Activated CD8-positive, alpha-beta memory T cell treated with anti-CD3 and anti-CD28 coated beads for 48 hours (primary cell): ENCODE measurements at places on chromosomes 7 and 10.

DNA sequence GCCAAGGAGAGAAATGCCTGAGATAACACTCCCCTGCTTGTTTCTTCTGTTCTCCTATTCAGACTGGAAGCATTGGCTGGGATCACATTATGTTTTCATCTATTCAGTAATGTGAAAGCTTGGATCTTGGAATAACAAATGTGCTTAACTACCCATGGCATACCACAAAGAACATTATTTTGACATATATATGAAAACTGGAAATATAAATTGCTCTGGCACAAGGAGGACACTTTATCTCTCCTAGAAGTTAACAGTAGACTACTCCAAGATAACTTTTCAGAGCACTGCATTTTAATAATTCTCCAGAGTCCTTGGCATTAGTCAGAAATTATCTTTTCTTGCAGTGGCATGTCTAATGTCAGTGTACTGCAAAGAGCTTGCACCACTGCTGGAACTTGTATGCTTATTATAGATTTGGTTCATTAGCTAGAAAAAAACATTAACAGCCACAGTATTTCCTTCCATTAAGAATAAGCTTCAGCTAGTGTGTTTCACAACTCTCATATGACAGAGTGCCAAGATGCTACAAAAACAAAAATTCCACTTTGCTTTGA, 169.3 kb upstream of the LRRN3 start:
- DNase-seq, result no peak

DNA sequence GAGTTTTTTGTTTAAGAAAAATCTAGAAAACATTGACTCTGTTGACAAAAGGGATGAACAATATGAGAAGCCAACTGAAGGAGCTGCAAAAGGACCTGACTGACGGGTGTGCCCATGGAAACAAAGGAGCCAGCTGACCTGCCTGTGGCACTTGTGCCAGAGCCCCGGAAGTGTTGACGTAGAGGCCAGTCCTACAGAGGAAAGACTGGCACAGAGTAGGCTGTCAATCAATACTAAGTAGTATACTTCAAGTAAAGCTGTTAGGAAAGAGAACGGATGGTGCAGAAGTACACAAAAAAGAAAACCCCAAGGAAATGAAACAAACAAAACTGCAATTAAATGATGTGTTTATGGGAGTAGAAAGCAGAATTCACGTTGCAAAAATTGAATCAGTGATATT, 19.0 kb upstream of the ABI1 start:
- DNase-seq, result no peak

DNA sequence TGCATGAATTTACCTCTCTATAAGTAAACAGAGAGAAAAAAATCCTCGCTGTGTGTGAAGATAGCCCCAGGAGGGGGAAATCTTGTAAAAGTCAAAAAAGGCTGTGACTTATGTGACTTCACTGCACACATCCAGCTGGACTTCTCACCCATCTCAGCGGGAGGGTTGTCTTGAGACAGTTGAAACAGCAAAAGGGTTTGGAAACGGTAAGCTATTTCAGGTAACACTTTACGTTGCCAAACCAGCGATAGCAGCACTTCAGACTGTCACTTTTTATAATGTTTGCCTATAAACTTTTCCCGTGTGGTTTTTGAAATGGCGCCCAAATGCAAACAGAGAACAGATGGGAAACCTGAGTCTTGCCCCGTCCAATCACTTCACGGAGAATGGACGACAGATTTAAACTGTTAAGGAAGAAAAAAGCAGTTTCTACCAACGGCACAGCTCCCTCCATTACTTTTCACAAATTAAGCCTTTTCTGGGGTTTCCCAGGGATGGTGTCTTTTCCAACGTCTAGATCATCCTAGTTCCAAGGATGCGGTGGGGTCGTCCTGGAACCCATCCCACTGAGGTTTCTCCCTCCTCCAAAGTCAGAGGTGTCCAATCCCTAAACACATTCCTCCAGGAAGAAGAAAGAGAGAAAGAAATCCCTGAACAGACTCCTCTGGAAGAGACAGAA, 25.2 kb downstream of the FGFR2 start:
- DNase-seq, result no peak

DNA sequence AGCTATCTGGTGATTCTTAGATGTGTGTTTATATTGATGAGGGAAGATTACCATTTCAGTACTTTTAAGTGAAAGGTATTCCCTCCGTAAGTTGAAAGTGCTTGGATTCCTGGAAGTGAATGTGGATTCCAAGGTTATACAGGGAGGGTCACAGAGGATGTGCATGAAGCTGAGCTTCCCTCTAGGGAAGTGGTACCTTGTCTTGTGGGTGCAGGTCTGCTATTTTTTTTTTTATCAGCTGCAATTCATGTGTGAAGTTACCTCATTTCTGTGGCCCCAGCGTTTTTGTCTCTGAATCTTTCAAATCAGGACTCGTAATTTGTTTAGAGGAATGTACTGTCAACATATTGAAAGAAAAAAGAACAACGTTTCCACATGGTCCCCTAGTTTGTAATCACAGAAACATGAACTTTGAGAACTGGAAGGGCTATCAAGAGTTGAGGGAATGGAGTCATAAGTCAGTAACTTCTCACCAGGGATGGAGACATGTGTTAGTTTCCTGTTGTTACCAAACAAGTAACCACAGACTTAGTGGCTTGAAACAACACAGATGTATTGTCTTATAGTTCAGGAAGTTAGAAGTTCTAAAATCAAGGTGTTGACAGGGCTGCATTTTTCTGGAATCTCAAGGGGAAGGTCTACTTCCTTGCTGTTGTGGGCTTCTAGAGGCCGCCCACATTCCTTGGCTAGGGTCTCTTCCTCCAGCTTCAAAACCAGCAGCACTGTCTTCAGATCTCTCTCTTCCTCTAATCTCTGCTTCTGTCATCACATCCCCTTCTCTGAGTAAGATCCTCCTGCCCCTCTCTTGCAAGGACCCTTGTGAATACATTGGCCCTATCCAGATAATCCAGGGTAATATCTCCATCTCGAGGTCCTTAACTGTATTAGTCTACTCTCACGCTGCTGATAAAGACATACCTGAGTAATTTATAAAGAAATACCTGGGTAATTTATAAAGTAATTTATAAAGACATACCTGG, 64.4 kb downstream of the RAB18 start:
- no peak for DNase-seq

DNA sequence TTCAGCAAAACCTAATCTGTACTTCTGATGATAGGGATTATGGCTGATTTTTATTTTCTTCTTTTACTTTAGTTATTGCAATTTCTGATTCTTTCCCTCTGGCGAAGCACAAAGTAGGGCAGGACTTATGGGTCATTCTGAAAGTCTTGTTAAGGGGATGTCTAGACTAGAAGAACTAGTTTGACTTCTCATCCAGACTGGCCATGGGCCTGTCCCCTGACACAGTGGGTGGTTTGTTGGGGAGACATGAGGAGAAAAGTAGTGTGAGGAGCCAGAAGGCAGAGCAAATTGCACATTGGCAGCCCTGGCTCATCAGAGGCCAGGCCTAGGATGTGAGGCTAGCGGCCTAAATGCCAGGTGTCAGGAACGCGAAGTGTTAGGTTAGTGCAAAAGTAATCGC, 152.8 kb downstream of the RTKN2 start:
- DNase-seq, result no peak

GRCh38 chr7:75957021-75957736, 37.2 kb downstream of the TMEM120A start:
- DNase-seq, result no peak

GRCh38 chr10:77537071-77537470, 100.5 kb downstream of the KCNMA1 start:
- no peak for DNase-seq

DNA sequence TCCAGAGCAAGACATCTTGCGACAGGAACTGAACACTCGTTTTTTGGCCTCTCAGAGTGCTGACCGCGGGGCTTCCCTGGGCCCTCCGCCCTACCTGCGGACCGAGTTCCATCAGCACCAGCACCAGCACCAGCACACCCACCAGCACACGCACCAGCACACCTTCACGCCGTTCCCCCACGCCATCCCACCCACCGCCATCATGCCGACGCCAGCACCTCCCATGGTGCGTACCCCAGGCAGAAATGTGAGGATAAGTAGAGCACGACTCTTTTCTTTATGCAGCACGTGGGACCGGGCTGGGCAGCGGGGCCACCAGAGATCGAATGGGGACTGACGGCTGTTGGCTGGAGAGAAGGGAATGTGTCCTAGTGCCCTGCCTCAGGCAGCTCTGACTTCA, 365.8 kb upstream of the GALNT17 start:
- no peak for DNase-seq

GRCh38 chr7:376306-377079, 86.5 kb downstream of the FOXL3 start:
- DNase-seq, result no peak

- no peak for DNase-seq
Observed at GRCh38 chr10:34908481-34908880, 93.4 kb upstream of the PARD3 start.

DNA sequence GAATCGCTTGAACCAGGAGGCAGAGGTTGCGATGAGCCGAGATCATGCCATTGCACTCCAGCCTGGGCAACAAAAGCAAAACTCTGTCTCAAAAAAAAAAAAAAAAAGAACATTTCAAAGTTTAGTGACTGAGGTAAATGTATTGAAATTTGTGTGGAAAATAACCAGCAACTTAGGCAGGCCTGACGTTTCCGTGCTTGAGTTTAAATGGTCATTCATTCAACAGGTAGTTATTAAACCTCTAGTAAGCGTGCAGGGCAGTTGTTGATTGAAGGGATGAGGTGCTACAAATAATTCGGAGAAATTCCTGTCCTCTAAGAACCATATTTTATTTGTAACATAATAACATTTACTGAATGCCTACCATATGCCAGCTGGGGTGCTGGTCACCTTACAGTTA, 135.3 kb downstream of the PRKAG2 start:
- no peak for DNase-seq

DNA sequence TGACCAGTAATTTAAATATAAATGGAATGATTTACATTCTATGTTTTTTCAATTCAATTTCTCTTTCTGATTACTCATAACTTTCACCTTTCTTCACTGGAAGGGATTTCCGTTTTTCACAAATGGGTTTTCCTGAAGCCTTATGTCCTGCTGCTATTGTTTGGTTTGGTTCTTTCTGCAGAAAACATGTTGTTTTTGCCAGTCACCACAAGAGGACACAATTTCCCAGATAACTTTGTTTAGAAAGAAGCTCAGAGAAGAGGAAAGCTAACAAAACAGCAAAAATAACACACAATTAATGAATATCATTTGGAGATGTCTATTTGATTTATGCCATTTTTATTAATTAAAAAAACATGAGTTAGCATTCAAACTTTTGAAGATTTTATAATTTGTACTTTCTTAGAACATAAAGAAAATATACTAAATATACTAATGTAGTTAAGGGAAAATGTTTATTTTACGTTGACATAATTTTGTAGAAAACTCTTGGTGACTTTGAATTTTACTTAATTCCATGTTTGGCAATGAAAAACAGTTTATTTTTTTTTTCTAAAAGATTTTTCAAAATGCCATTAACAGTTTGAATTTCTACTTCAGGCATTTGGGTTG, 4.6 kb upstream of the TWIST1 start:
- no peak for DNase-seq

- DNase-seq, result no peak
Observed at GRCh38 chr10:17214971-17215781, 12.9 kb upstream of the VIM start.

- no peak for DNase-seq
Observed at GRCh38 chr7:120404042-120404441, 131.1 kb downstream of the KCND2 start.

DNA sequence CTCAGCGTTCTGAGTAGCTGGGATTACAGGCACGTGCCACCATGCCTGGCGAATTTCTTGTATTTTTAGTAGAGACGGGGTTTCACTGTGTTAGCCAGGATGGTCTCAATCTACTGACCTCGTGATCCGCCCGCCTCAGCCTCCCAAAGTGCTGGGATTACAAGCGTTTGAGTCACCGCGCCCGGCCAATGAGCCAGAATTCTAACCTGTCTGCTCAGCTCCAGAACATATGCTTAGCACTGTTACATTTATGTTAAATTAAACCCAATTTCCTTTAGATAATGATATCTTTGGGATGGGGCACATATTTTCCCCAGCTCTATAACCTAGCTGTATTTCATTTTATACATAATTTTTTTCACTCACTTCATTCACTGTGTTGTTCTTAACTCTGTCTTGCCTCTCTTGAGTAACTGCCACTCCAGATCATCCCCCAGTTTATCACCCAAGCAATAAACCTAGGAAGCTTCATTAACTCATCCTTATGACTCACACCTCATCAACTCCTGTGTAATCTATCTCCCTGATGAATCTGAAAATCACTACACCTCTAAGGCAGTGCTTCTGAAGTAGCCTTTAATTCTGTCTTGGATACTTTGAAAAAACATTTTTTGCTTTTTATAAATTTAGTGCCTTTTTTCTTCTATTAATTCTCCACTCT, 559.7 kb upstream of the ZWINT start:
- DNase-seq, result no peak

DNA sequence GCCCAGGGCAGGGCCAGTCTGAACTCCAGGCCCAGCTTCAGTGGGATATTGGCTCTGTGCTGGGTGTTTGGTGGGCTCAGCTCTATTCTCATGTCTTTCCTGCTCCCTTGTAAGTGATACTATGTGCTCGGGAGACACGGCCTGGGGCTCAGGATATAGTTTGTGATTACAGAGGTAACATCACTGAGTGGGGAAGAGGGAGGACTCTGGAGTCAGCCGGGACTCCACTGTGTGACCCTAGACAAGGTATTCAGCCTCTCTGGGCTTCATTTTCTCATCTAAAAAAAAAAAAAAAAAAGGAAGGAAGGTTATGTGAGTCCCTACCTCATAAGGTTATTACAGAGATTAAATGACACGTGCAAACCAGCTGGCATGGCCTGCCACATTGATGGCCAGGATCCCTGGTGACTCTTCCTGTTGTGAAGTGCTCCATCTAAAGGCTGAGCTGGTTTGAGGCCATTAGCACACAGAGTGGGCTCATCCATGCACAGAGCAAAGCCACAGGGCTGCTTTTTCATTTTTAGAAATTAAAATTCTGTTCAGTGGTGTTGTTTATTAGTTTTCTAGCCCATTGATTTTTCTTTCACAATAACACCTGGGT, 15.7 kb downstream of the SLC13A4 start:
- no peak for DNase-seq

DNA sequence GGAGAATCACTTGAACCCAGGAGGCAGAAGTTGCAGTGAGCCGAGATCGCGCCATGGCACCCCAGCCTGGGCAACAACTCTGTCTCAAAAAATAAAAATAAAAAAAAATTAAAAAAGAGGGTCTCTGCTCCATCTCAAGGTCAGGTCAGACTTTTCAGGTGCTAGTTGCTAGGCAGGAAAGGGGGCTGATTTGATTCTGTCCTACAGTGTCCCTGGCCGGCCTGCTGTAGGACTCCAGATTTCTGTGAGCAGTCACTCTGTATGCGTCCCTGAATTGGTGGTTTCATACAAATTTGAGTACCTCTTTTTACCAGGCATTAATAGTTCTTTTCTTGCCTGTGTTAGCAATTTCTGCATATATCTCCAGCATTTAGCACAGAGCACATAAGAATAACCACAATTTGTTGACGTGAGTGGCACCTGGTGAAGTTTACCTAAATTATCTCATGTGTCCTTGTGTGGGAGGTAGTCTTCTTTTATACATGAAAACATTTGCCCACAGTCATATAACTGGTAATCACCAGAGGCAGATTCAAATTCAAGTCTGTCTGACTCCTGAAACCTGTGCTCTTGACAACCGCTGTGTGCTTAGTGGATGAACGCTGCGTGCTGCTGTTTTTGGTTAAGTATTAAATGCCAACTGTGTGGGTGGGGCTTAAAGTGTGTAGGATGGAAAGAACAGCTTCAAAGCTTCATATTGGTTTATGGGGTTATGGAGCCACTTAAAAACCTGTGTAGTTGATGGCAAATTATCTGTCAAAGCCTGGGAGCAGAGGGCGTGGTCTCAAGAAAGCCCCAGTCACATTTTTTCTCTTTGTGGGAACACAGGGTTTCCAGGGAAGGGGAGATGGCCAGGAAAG, 3.2 kb upstream of the ZNF775 start:
- no peak for DNase-seq
